ENCODE measurements at places on chromosomes 5 and 9.

DNA sequence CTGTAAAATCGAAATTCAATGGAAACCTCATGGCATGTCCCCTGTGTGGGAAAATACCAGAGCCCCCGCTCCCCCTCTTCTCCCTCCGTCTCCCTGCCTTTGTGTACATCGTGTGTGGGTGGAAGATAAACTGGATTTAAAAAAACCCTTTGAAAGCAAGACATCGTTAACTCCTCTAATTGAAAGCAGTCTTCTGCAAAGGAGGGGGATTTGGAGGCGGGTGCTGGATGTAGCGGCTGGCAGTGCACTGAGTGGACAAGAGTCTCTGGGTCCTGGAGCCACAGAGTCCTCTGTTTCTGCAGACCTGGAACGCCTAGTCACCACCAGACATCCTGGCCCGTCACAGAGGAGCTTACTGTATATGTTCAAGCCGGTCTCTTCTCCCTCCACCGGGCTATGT is 169.4 kb downstream of the PAPPA start:
- DNase-seq: no peak

- DNase-seq: no peak
Observed at GRCh38 chr5:68314465-68314864, 98.9 kb downstream of the PIK3R1 start.

GRCh38 chr9:95344735-95345325 is 27.3 kb upstream of the FANCC start:
- DNase-seq: no peak

DNA sequence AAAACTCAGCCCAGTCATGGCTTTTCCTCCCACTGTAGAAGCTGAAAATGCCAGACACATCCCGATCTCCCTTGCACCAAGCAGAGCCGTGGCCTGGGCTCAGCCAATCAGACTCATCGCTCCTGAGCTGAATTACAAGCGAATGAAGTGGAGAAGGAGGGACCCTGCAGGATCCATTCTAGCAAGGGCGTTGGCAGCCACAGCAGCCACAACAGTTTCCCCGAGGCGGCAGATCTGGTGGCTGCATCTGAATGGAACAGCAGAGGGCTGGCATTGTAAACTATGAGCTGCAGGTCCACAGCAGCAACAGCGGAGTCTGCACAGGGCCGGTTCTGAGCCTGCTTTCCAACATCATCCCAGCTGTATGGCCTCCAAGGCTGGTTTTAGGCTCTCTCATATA is 23.8 kb downstream of the ALG2 start:
- no peak for DNase-seq

- no peak for DNase-seq
Observed at GRCh38 chr5:11224436-11225187, 463.6 kb upstream of the DAP start.

- no peak for DNase-seq
Observed at GRCh38 chr9:99134893-99135341, 30.0 kb downstream of the TGFBR1 start.

DNA sequence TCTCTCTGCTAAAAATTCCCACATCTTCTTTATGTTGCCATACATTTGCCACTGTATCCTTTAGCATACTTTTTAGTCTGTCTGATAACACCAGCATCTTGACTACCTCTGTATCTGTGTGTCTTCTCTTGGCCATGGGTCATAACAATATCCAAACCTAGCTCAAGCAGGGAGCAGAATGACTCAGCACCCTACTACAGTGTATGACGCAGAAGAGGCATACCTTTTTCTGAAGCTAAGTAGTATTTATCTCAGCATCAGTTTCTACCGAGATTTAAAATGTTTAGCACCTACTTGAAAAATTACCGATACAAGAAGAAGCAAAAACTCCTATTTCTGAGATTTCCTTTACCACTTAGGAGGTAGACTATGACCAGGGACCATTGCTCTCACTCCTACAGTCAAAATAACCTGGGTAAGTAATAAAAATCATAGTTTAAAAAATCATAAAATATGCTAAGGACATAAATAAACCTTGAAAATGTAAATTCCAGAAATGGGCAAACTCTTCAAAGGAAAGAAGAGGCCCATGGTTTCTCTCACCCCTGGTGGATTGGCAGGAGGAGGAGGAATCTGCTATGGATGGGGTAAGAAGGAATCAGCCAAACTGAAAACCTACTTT is 286.5 kb downstream of the MAST4 start:
- no peak for DNase-seq
